Large intestine (tissue), 12 donors: ENCODE measurements at places on chromosomes 7 and 10.

GRCh38 chr10:124614003-124614659 is 130.0 kb downstream of the FAM53B start:
- DNase-seq, result no peak

DNA sequence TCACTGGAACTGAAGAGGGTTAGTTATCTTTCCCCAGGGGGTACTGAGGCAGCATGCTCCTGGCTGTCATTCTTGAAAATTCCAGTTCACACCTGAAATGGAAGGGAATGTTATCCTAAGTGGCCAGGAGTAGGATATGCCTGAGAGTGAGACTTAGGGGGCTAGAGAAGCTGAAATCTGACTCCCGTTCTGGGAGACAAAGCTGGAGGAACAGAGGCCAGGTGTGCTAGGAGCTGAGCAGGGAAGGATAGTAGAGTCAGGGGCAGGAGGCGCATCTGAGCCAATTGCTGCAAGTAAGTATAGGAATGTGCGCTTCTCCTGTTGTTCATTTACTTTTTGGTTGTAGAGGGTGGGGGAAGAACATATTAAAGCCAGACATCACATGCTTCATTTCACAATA is 58.1 kb upstream of the KIAA1217 start:
- DNase-seq, result no peak

GRCh38 chr7:133165529-133165928 is 83.6 kb upstream of the CHCHD3 start:
- DNase-seq, result no peak

- DNase-seq, result no peak
Measured at GRCh38 chr10:21304198-21304597, 221.3 kb downstream of the SKIDA1 start.

DNA sequence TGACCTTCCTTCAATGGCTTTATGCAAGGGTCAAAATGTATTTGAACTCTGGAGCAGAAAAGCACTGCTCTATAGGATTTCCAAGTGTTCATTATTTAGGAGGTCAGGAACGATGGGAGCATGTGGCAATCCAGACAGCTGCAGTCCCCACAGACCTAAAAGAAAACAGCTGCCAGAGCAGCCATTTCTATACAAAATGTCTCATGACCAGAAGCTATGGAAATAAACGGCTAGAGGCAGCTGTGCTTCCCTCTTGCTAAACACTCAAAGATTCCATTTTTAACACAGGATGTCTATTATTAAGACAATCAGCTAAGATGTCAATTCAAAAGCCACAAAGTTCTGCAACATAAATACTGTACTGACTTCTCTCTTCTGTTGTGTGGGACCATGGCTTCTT is 879.1 kb upstream of the C7orf33 start:
- DNase-seq, result no peak

DNA sequence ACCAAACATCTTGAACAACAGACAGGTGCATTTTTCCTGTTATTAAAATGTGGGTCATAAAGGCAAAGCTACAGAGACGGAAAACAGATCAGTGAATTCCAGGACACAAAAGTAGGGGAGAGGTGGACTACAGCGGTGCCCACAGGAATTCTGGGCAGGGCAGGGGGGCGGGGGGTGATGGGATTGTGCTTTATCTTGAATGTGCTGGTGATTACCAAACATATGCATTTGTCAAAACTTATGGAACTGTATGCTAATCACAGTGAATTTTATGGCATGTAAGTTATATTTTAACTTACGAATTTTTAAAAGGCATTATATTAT is 519.4 kb downstream of the CNTNAP2 start:
- no peak for DNase-seq

GRCh38 chr10:101525848-101526247 is 62.2 kb downstream of the POLL start:
- no peak for DNase-seq

- DNase-seq, result no peak
Measured at GRCh38 chr7:15341817-15342216, 220.0 kb downstream of the AGMO start.

DNA sequence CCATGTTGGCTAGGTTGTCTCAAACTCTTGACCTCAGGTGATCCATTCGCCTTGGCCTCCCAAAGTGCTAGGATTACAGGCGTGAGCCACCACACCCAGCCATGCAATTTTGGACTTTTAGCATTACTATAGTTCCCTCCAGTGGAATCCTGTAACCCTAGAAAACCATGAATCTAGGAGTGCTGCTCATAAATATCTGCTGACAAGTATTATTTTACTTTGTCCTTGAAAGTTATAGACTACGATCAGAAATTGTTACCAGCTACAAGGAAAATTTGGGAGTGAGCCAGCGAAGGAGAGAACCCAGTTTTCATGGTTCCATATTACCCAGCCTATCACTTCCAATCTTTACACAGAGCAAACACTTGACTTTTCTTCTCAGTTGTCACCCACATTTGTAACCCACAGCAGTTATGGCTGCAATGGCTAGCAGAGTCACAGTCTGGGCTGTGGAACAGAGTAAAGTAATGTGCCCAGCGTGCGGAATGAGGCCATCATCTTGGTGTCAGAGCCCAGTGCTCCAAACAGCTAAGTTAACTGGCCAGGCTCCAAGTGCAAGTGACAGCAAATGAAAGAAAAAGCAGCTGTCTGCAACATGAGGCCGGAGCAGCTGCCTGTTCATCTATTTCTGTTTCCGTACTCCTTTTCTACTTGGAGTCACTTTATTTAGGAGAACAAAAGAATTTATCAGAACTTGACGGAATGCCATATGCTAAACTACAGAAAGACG is 29.9 kb downstream of the ZC3HC1 start:
- no peak for DNase-seq

DNA sequence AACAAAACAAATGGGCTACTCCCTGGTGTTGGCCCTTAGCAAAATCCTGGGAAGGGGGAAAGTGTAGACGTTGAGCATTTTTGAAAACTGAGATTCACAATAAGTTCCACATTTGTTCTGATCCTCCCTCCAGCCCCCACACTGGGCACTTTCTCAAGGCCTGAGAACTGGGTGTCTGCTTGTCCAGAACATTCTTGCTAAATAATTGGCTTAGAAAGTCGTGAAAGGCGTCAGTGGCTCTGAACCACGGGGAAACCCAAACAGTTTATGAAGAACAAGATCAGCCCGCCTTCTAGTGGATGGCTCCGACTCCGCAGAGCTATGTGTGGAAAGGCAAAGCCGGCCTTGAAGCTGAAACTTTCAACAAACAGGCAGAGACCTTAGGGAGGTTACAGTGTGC is 370.1 kb downstream of the PRPF18 start:
- peak; percentile 26 for DNase-seq

DNA sequence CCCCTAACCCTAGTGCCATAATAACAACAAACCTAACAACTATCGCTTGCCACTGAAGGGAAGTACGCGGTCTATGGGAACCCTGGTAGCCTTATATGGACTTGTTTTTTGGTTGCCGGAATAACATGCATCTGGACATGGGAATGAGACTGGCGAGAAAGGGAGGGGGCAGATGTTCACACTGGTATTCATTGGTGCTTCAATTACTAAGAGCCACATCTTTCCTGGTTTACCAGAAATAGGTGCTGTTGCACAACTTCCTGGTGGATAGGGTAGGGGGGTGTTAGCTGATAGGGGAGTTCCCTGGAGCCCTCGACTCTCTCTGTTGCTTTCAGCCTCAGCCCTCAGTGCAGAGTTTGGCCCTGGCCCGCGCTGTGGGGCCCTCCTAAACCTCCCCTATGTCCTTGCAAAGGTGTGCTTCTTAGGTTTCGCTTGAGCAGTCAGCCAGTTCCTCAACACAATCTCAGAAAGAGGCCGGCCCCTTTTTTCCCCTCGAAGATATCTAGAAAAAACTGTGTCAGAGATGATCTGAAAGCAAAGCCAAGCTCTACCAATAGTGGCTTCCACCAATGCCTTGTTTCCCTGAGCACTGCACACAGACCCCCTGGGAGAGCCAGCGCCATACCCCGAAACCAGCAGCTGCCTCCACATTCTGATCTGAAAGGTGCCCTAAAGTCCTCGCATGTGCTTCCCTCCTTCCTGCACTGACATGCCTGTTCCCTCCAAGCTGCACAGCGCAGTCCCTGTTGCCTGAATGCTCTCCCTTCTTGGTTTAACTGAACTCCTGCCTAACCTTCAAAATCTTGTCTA is 13.5 kb downstream of the TBXAS1 start:
- DNase-seq, result no peak

DNA sequence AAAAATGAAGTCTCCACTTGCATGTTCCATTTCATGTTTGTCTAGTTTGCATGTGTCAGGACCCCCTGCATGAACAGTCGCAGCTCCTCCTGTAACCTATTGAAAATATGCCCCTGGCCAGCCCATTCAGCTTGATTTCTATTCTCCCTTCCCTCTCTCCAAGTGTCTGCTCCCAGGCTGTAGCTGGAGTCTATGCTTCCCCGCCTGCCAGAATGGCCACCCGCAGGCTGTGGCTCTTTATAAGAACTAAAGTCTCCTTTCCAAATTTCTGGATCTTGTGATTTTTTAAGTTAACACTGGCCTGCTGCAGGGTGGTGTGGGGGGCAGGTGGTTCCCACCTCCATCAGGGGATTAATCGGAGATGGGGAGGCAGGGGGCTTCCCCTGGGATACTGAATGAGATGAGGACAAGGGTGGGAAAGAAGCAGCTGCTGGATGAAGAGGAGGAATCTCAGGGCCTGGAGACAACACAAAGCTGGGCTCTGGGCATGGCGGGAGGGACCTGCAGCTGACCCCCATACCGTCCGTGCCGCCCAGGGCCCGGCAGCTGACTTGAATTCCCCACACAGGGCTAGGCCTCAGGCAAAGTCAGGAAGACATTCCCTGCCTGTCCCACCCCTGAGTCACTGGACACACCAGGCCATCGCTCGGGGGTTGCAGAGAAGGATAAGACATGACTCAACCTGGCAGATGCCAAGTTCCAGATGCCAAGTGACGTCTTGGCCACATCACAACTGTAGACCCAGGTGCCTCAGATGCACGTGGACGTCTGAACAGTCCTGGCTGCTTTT is 399.5 kb upstream of the FOXK1 start:
- DNase-seq, result no peak

DNA sequence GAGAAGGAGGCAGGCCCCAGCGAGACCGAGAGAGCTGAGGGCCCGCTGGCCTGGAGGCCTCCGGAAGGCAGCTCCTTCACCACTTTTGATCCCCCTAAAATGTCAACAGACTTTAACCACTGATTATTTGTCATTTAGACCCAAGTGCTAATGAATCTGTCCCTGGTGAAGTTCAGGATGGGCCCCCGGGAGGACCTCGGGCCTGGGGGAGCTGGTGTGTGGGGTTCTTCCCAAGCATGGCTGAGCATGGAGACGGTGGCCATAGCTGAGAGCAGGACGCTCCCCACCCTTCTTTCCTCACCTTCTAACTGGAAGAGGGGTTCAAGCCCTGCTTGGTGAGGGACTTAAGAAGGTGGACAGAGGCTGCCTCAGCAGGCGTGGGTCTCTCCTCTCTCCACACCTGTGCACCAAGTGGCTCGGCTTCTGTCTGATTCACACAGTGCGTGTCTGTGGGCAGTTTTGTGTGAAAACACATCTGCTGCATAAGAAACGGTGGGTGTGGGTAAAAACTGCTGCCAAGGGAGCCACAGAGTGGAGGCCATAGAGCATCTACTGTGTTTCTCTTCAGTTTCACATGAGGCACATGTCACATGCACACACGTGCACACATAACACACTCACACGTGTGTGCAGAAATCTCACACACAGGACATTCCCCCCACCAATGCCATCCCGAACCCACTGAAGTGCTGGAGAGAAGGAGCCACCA is 53.5 kb upstream of the VIPR2 start:
- no peak for DNase-seq

DNA sequence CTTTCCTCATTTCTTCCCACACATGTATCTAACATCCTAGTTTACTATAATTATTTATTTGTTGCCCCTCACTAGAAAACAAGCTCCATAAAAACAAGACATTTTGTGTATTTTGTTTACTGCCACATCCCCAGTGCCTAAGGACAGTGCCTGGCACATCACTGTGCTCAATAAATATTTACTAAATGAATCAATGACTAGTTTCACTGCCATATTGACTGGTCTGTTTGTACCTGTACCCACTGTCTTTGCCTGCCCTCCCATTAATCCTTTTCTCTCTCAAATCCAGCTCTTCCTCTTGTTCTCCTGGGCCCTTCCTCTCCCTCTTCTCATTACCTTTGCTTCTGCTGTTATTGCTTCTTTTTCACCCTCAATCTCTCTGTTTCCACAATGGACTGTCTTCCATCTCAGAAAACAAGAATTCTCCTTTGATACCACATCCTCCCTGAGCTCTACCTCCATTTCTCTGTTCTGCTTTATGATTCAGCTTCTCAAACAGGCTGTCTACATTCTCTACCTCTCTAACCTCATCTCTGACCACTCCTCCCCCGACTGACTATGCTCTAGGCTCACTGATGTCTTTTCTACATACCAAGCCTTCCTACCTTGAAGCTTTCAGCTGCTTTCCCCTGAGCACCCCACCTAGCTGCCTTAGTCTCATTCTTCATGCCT is 8.3 kb upstream of the FAM133B start:
- no peak for DNase-seq

GRCh38 chr10:46226900-46227558 is 59.8 kb upstream of the ANTXRL start:
- no peak for DNase-seq

DNA sequence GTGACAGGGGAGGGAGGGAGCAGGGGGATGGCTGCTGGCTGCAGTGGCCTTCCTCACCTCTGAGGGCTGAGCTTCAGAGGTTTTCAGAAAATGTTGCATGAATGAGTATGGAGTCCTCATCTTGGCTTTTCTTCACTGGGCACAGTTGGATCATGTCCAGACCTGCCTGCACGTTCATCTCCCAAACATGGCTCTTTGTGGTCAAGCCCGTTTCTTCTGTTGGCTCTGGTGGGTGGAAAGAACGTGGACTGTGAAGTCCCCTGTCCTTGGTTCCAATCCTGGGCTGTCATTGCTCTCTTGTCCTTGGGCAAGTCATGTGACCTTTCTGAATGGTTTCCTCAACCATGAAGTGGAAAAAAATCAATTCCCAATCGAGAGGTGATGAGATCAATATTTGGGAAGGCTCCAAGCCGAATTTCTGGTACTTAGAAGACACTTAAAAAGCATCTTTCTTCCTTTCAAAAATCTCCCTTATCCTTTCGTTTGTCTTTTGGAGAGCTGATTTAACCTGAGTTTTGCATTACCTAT is 34.5 kb downstream of the TSPAN14 start:
- DNase-seq, result no peak
